T-helper 2 cell (primary cell): ENCODE measurements at places on chromosomes 3 and 15.

- DNase-seq = no peak
Measured at GRCh38 chr3:134337071-134337482, 37.2 kb downstream of the AMOTL2 start.

DNA sequence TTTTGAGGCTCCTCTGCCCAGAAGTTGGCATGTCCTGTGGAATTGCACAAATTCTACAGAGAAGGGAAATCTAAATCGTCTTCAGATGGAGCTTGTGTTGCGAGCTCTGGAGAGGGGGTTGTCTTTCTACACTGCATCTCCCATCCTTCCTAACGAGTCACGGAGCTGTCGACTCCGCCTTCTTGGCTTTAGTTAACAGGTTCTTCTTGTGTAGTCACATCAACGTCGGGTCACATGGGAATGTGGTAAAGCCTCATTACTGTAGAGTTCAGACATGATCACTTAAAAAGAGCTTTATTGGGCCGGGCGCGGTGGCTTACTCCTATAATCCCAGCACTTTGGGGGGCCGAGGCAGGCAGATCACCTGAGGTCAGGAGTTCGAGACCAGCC is 60.0 kb downstream of the DNASE1L3 start:
- DNase-seq = no peak

- DNase-seq = no peak
Measured at GRCh38 chr3:107063351-107063750, 313.9 kb upstream of the CCDC54 start.

DNA sequence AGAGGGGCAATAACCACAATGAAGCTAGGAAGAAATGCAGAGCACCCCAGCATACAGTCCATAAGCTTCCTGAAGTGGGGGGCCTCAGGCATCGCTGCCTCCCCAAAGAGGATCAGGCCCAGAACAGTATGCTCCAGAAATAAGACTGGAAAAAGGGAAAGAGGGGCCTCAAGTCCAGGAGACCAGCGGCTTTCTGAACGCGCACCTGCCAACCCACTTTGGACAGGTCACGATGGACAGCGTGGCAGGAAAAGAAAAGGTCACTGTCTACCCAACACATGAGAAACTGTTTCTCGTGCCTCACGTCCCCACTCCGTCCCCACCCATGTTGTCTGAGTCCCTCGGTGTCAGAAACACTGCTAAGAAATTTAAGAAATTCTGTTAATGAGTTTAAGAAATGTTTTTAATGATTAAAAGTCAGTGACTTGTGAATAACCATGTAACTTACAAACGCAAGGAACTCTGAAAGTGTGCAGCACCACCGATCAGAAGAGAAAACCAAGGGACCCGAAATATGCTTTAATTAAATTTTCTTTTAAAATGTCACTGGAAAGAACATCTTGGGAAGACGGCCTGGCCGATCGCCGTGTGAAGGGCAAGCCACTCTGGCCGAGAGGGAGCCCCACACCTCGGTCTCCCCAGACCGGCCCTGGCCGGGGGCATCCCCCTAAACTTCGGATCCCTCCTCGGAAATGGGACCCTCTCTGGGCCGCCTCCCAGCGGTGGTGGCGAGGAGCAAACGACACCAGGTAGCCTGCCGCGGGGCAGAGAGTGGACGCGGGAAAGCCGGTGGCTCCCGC is 1.7 kb upstream of the PPARG start:
- no peak for DNase-seq

GRCh38 chr3:16916840-16917239 is 32.1 kb downstream of the PLCL2 start:
- no peak for DNase-seq

DNA sequence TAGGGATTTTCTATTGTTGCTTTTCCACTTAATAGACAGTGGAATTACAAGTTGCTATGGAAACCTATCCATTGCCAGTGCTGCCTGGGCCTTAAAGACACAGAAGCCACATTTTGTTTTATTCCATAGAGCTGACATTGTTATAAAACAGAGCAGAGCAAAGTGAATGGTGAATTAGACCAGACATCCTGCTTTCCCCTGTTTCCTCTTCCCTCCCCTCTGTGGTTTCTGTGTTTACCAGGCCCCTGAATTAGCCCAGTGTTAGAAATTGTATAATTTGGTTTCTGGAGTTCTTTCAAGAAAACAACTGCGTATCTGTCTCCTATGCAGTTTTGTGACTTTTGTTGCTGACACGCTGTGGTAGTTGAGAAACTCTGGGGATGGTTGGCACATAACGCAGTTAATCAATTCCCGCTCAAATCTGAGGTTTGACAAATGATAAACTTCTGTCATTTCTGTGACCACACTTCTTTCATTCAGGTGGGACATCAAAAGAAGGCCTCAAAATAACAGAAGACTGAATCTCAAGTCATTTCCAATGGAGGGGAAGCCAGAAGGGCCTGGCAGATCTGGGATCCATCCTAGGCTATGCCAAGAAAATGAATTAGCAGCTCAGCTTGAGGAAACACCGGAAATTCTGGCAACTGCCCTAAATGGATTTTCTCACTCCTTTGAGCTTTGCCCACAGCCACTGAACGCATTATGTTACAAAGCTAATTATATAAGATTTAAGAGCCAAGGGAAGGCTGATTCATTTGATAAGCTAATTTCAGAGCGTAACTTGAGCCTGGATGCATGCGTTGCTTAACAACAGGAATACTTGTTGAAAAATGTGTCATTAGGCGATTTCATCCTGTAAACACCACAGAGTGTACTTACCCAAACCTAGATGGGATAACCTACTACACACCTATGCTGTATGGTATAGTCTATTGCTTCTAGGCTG is 46.9 kb downstream of the NR1D2 start:
- DNase-seq = no peak

GRCh38 chr3:56547486-56547885 is 9.5 kb upstream of the CCDC66 start:
- no peak for DNase-seq

DNA sequence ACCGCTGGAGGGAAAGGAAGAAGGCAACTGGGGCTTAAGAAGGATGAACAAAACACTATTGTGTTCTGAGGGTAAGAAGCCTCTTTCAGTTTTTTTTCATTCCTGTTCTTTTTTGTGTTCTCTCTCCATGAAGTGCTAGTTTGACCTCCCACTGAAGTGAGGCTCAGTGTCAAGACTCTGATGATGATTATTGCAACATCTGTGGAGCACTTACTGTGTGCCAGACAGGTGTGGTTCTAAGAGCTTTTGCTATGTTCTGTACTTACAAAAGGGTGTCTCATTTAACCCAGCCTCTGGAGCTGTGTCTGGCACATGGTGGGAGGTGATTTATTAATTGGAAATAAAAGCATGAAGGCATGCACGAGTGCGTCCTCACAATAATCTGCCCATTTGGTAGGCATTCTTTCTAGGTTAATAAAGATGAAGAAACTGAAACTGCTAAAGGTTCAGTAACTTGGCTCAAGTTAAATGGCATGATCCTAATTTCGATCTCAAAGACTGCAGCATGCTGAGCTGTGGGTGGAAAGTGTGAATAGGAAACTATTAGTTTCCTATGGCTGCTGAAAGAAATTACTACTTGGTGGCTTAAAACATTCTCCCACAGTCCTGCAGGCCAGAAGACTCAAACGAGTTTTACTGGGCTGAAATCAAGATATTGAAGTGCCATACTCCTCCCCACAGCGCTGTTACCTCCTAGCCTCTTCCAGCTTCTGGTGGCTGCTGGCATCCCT is 38.5 kb upstream of the VEPH1 start:
- DNase-seq = no peak

- DNase-seq = no peak
Measured at GRCh38 chr15:95606551-95606950, 723.9 kb upstream of the NR2F2 start.

DNA sequence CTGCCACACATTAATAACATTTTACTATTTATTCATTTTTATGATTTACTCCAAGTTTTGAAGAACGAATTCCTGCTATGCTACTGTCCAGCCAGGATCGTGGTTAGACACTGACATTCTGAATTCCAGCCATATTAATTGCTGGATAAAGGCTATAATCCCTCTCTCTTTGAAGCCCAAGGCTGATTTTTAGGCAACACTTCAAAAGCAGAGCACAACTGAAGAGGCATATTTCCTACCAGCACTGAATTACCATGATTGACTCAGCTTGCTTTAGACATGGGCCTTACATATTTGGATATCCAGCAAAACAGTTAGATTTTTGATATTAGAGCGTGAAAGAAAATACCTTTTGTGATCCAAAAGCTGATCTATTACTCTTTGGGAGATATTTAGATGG is 205.0 kb downstream of the ZIC1 start:
- no peak for DNase-seq

- no peak for DNase-seq
Measured at GRCh38 chr3:151093905-151094304, 8.4 kb downstream of the MED12L start.

GRCh38 chr15:74364936-74365597 is 2.4 kb downstream of the CYP11A1 start:
- no peak for DNase-seq

DNA sequence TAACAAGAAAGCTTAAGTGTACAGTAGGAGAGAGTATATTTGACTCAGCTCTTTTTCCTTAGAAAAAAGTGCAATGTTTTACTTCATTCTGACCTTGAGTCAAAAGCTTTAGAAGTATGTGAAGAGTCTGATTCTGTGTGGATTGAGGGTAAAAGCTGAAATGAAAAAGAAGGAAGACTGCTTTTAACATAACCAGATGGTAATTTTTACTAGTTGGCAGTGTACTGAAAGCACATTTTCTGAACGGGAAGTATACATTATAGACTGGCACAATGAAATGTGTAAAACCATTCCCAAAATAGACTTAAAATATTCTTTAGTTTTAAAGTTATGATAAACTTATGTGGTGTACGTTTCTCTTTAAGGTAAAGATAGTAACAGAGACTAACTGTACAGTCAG is 197.8 kb upstream of the ZNF717 start:
- DNase-seq = no peak

- DNase-seq = no peak
Measured at GRCh38 chr15:38895326-38896255, 331.0 kb upstream of the RASGRP1 start.

GRCh38 chr15:90860450-90860849 is 7.9 kb upstream of the FURIN start:
- no peak for DNase-seq

GRCh38 chr15:53836618-53837017 is 77.2 kb upstream of the WDR72 start:
- no peak for DNase-seq

DNA sequence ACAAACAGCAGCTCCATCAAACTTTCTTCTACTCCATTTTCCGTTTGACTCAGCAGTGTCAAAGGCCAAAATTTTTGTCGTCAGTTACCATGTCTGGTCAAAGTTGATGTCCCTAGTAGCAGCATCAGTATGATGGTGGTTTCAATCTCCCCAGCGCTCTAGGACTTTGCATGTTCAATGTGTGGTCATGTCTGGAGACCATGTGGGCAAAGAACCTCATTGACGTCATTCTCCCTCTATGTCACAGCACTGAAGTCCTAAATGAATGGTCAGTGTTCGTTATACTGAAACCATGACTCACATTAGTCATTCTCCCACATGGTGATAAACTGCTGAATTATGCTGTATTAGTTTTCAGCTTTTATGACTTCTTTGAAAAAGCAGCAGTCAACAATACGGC is 23.2 kb downstream of the SHC4 start:
- DNase-seq = peak; percentile 89

DNA sequence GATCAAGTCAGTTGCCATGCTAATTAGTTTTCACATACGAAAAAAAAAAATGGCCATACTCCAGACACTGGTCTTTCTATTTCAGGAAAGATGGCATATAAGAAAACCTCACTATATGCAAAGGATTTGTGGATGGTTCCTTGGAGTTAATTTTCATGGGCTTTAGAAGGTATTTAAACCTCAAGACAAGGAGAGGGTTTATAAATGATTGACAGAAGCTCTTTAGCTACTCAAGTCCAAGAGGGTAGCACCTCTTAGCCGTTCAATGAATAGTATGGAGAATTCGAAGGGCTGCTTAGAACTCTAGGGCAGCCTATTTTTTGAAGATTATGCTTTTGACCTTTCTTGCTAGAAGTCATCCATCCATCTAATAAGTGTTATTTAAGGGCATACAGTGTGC is 41.7 kb downstream of the RBMS3 start:
- no peak for DNase-seq

DNA sequence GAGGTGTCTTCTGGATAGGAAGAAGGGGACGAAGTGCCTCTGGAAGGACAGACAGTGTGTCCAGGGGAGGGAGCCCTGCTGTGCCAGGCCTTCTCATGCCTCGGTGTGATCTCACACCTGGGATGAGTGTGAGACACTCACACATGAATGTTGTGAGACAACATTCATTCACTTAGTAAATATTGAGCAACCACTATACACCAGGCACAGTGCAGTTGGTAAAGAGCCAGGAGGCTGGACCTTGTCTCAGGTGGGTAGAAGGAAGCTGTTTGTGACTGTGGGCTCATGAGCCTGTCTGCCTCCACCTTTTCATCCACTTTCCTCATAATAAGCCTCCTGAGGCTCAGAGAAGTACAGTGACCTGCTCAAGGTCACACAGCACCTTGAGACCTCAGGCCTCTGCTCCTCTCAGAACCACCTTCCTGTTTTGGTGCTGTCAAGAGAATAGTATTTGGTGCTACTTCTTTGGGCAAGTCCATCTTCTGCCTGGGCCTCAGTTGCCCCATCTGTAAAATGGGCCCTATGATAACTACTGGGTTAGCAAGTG is 20.9 kb downstream of the SLC6A6 start:
- no peak for DNase-seq

DNA sequence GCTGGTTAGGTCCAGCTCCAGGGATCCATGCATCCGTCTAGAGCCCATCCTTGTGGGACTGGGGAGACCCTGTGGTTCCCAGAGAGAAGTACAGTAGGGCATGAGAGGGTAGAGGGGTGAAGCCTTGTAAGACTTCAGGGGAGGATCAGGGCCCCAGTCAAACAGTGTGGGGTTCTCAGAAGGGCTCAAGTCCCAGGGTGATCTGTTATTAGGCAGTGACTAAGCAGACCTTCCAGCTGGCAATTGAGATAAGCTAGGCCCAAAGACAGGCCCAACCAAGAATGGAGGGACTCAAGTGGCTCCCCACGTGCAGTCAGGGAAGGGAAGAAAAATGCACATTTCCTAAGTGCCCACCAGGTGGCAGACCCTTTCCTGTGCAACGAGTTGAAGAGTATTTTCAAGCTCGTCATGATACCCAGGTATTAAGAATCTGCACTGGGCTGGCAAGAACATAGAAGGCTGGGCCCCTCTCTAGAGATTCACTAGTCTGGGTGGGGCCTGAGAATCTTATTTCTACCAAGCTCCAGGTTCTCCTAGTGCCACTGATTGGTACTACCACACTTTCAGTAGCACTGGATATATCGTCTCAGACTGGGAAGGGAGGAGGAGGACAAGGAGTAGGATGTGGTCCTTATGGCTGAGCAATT is 240.8 kb downstream of the NR1D2 start:
- DNase-seq = peak; percentile 35

DNA sequence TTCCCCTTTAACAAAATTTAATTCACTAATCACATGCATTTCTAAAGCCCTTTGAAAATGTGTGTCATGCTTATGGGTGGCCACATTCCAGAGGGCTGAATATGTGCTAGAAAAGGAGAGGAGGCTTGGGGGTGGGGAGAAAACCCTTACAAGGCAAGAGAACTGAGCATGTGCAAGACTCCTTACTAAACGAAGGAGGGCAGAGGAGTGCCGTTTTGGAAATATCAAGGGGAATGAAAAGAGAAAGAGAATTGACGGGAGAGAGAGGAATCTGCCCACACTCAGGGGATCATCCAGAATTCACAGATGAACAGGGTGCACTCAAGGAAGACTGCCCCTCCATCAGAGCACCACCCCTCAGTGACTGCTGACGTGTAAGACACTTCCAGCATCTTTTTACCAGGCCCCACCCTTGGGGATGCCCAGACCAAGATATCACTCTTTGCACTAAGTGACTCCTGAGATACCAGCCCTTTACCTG is 37.9 kb upstream of the TSC22D2 start:
- DNase-seq = no peak

- DNase-seq = no peak
Measured at GRCh38 chr15:53160092-53160704, 370.1 kb upstream of the ONECUT1 start.
